ENCODE measurements at places on chromosomes 1 and 21. TPM values are rescaled to one million over a fixed set of nuclear protein-coding genes. Genes with fewer than 3 reads are reported as not detected.

ELAVL4 gene
- 91.4 TPM for total RNA-seq

OR6N1 gene
- not detected for total RNA-seq

RPE65 gene
- total RNA-seq = 0.16 TPM

S100B gene
- total RNA-seq = 6.9 TPM

FMO2 gene
- total RNA-seq = 0.31 TPM

SEMA4A gene
- 13.6 TPM for total RNA-seq

All from occipital lobe (tissue), 3 donors.